ENCODE measurements at places on chromosomes 5 and 9.

DNA sequence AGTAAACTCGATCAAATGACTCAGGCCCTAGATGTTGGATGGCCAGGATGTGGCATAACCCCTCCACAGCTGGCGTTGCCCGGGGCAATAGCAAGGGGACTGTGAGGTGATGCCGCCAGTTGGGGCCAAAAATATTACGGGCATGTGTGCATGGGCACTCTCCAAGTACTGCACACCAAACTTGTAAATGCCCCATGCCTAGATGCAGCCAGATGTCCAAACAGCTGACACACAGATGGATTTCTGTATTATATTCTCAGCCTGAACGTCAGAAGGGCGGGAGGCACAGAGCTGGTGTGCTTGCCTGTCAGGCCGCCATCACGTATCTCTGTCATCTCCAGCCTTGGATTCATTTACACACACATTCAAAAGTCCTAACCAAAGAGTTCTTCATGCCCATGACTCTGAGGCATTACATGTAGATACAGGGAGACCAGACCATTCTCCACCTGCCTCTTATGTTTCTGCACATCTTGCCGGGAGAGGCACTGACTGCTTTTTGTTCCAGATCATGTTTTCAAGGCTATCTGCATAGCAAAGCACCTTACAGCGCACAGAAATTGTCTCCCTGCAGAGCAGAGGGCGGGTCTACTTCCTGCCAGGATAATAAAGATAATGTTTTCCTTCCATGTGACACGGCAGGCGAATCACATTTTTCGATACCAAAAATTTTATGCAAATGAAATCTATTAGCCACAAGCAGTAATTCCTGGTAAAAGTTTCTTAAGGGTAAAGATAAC lies 200.9 kb upstream of the ADAMTS16 start:
- no peak for DNase-seq

- no peak for DNase-seq
Observed at GRCh38 chr9:125816321-125816720, 69.1 kb downstream of the PBX3 start.

DNA sequence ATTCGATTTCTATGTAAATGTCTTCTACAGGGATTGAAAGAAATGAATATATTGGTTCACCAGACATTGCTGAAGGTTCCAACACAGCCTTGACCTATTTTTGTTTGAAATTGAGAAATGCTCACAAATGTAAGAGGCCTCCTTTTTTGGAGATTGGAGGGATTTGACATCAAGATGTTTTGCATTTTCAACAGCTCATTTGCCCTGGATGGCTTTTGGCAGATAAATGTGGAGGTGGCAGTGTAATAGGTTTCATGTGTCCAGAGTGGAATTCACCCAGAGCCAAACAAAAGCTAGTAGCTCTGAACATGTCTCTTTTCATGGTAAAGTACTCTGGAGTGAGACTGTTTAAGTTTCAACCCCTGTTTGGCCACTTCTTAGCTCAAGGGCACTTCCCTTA lies 77.3 kb downstream of the PALM2AKAP2 start:
- no peak for DNase-seq

DNA sequence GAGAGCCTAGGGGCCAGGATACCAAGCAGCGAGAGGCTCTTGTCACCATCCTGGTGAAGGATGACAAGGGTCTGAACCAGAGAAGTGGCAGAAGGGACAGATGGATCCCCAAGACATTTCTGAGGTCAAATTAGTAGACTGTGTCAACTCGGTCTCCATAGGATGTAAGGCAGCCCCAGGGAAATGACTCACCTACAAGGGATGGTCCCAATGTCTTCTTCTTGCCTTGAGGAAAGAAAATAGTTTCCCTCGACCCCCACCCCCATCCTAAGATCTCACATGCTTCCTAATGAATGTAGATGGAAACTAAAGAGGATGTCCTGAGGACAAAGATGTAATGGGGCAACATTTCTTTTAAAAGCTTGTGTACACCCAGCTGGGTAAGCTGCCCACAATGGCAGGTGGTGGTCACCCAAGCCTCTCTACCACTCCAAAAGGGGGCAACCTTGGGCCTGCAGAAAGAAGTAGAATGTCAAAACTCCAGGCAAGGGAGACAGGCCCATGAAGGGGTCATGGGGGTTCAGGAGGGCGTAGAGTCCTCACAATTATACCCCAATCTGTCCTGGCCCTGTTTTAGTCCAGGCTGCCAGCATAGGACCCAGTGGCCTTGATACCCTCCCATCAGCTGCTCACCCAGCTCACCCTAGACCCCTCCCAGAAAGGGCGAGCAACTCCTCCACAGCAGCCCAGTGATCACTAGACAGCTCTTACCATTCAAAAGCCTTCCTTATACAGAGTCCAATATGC lies 187.4 kb downstream of the ACTL7B start:
- DNase-seq = no peak

DNA sequence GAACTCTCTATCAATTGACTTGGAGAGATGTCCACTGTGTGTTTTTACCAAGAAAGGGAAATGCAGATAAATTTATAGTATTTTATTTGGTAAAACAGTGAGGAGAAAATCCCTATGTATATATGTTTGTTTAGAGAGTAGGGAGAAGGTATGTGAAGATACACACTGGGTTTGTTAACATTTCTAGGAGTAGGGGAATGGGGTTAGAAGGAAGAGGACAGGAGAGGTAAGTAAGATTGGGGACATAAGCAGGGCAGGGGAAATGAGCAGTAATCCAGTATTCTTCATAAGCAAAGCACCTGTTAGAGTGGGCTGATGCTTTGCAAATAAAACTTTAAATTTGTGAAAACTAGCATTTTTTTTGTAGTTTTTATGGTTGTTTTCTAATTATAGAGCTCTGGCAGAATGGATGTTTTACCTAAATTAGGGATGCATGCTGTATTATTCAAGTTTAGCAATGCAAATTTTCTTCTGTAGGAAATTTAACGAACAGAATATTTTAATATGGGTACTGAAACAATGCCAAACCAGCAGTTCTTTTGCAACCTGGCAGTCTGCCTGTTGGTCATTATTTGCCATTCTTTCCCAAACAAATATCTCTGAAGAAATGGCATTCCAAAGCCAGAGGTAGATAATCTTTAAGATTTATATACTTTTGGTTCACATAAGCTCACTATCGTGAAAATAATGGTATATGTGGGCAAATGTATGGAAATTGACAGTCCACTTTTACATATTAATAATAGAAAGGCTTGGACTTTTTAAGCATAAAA lies 19.4 kb upstream of the DCP2 start:
- no peak for DNase-seq

GRCh38 chr9:71681708-71682272 lies 86.5 kb downstream of the CEMIP2 start:
- DNase-seq = no peak

DNA sequence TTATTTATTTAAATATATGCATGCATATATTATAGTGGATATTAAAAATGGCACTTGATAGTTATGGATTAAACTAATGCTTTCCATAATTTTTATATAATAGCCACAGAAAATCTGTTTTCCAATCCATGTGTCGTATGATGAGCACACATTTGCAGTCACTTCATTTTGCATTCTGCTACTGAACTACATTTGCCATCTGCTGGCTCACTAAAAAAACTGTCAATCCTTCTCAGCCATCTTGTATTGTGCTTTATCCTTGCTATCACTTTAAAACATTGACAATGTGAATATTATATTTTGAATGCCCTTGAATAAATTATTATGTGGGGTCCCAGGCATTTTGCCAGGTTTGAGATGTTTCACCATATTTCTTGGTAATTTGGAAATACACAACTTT lies 586.6 kb downstream of the DNAH5 start:
- DNase-seq = no peak

- no peak for DNase-seq
Observed at GRCh38 chr9:135600296-135600817, 38.8 kb downstream of the PAEP start.

GRCh38 chr5:68919988-68920490 lies 173.8 kb upstream of the SLC30A5 start:
- DNase-seq = no peak

GRCh38 chr5:148826053-148826738 lies at the start of gene ADRB2:
TSS of gene ADRB2 (plus strand) at chr5:148826611. CDS start at chr5:148826832, 221 bp downstream.
- peak; percentile 92 for DNase-seq
